Stimulated activated CD8-positive, alpha-beta memory T cell treated with anti-CD3 and anti-CD28 coated beads, Interleukin-2, amount 100 ng/mL, for 1 hour (primary cell): ENCODE measurements at places on chromosomes 5 and 9.
A peak's percentile ranks its signal among the peaks of the same experiment; 100 is the strongest.

DNA sequence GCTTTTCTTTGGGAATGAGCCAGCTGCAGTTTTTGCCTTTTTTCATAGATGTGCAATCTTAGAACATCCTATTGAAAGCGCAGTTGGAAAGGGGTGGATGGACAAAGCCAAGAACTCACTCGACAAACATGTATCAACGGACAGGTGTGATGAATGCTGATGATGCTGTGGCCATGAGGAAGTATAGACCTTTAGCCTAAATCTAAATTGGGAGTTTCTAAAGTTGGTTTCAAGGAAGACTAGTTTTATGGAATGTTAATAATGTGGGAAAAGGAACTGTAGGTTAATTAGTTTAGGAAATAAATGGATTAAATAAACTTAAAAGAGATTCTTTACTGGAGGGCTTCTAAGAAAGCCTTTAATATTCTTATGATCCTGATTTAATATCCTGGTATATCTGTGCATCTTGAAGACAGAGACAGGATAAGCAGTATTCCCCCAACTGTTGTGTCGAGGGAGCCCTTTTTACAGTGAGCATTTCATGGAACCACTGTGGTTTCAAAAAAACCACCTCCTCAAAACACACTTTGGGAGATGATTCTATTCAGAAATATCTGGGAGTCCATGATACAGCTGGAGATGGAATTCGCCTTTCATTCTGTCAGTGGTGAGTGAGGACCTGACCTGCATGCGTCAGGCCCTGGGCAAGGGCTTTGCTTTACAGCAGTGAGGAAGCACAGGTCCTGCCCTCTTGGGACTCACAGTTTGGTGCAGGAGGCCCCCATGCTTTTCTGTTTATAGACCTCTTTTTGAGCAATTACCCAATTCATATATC lies 82.6 kb downstream of the AOPEP start:
- no peak for DNase-seq

DNA sequence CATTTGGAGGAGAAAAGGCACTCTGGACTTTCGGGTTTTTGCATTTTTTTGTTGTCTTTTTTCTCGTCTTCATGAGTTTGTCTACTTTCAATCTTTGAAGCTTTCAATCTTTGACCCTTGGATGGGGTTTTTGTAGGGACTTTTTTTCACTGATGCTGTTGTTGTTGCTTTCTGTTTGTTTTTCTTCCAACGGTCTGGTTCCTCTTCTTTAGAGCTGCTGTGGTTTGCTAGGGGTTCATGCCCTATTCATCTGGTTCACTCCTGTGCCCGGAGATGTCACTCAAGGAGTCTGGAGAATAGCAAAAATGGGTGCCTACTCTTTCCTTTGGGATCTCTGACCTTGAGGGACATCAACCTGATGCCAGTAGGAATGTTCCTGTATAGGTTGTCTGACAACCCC lies 378.6 kb upstream of the TYRP1 start:
- DNase-seq = no peak

- no peak for DNase-seq
These were observed 21.1 kb downstream of the SRFBP1 start for GRCh38 chr5:121982893-121983285.

GRCh38 chr5:164357395-164358033 lies 852.1 kb downstream of the MAT2B start:
- no peak for DNase-seq

DNA sequence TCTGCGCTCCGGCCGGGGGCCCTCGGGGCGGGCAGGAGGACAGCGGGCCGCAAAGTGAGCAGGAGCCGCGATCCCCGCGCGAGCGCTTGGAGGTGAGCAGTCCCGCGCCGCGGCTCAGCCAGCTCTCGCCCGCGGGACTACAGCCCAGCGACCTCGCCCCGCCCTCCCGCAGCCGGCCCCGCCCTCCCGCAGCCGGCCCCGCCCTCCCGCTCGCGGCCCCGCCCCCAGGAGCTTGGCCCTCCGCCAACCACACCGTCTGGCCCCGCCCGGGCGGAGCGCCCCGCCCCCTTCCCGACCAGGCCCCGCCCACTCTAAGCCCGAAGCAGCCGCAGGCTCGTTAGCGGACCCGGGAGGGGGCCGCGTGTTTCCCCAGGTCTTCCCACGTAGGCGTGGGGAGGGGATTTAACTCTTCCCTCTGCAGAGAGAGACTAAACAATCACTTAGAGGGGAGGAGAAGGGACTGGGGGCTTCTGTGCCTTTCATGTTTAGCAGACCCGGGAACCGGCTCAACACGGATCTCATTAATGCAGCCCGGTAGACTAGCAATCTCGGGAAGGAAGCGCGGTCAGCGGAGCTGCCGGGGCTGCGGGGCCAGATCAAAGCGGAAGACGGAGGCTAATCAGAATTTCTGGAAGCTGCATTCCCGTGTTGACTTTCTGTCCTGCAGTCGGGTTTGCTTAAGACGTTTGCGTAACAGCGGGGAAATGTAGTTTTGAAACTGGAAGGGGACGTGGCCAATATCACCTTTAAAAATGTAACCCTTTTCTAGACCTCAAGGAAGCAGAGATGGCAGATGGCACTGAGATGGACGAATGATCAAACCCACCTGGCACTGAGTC lies at the start of gene MYO10:
MYO10 (minus strand) TSS at position 139 of the 839 bp plus-strand sequence. CDS start 480 bp downstream, outside the sequence.
- peak; percentile 14 for DNase-seq

GRCh38 chr5:35785601-35786085 lies 71.0 kb upstream of the IL7R start:
- DNase-seq = no peak

GRCh38 chr5:32144378-32145207 lies 29.5 kb downstream of the GOLPH3 start:
- DNase-seq = no peak

DNA sequence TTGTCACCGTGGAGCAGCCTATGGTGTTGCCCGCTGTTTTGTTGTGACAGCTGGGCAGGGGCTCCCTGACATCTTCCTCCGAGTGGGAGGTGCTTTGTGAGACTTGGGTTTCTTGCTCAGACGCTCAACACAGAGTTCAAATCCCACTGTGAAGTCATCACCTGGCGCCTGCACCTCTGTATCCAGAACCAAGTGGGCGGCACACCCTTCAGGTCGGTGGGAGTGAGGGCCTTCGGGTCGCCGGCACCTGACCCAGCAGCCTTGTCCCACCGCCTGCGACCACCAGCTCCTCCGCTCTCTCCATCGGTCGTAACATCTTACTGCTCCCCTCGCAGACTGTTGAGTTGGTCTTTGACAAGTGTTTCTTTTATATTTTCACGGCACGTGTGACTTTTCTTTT lies 37.6 kb upstream of the EXOC3 start:
- no peak for DNase-seq

DNA sequence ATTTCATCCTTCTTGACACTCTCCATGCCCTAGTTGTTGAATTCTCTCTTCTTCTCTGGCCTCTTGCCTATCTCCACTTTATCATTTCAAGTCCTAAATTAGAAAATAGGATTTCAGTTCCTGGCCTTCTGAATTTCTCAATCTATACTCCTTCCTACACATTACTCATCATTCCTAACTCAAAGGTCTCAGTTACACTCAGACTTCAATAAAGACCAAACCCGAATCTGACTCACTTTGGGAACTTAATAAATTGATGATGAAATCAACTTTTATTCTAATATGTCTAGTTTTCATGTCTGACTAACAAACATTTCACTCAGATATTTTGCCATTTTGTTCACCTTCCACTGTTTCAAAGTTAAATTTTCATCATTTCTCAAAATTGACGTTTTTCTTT lies 113.6 kb upstream of the TSLP start:
- no peak for DNase-seq

DNA sequence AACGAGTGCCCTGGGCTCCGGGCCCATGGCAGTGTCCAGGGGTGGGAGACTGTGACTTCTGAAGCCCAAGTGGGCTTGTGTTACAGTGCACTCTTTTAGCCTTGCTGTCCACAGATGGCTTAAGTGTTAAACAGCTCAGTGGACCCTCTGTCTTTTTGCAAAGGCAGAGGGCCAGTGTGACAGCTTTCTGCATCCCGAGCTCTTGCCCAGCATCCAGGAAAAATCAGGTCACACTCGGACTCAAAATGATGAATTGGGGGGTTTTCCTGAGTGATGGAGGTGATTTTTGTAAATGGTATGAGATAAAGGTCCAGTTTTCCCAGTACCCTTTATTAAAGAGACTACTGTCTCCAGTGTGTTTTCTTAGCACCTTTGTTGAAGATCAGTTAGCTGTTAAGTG lies 321.3 kb upstream of the GRAMD2B start:
- DNase-seq = no peak

DNA sequence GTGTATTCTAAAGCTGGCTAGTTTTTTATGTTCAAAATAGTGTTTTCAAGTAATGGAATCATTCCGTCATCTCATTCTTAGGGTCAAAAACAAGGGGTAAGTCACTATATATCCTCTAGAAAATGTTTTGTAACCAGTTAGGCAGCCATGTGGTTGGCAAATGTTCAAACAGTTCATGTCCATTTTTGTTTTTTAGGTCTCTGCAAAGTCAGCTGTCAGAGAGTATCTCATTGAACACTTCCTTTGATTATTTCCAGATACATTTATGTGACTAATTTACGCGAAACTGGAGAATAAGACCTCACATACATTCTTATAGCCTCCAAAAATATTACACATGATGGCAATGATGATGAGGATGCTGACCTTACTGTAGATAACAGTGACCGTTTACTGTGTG lies 50.4 kb downstream of the TRIO start:
- no peak for DNase-seq

DNA sequence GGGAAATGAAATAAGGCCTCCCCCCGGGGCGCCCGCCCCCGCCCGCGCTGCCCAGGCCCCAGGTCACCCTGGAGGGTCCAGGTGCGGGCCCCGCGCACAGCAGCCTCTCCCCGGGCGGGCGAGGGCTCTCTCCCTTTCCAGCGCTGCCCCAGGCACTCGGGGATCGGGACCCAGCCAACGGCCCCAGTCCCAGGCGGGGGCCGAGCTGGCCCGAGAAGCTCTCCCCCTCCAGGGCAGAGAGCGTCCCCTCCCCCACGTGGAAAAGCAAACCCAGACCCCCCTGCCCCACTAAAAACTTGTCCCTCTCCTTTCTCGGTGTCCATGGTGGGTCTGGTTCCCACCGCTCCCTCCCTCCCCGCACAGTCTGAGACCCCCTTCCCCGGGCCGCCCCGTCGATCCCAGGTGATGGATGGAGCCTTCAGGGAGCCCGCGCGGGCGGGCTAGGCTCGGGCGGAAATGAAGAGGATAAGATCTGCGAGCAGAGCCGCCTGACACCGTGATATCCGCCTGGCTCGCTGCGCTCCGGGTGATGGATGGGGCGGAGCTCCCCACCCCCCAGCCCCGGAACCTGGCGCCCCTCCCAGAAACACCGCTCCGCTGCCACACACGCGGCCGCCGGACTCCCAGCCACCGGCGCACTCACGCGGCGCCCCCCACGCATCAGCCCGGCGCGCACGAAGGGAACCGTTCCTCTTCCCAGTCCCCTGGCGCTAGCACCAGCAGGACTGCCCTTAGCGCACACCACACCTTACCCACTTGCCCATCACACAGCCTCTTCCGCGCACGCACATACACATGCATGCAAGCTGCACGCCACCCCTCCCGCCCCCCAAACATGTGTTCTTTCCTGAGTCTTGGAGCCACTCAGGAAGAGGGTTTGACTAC lies 81.7 kb upstream of the ZBTB43 start:
- peak; percentile 42 for DNase-seq

- no peak for DNase-seq
These were observed 6.3 kb downstream of the TYRP1 start for GRCh38 chr9:12699529-12699928.

DNA sequence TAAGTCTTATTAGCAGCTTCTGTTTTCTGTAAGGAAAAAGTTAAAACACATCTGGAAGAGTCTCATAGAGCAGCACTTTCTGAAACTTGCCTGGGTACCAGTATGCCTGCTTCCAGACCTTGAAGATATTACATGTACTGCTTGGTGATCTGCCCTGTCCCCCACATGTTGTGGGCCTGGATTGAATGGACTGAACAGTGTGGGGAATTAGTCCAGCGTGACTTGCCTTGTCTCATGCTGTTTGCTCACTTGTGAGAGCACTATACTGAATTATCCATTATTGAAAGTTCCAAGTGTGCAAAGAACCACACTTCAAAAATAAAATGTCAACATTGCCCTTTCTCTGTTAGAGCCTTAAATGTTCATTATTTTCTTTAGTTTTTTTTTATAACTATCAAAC lies 8.9 kb downstream of the CTNNA1 start:
- no peak for DNase-seq

DNA sequence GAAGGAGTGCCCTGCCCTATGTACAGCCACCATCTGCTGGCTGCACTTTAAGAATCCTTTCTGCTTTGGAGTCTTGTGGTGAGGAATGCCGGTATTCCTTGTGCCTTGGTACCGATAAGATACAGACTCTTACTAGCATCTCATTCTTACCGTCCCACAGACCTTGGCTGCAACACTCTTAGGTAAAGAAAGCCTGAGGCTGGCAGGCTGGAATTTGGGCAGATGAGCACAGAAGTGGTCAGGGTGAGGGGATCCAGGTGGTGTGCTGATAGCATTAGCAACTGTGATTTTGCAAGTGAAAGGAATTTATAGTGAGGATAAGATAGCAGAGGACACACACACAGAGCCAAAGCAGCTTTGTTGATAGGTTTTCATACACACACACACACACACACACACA lies 198.1 kb downstream of the ENC1 start:
- DNase-seq = no peak

DNA sequence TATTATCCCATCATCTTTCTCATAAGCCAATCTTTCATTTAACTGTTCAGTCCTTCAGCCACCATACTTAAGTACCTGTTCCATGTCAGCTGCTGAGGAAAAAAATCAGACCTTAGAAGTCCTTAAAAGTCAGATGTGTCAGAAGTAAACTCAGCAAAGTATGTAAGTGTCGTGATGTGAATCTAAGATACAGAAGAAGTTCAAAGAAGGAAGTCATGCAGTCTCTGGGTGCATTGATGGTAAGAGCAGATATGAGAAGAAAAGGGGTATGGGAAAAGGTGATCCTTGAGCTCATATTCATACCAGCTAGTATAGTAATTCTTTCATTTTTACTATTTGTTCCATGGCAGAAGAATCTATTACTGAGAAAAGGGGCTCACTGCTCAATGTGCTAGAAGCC lies 259.4 kb upstream of the CD180 start:
- no peak for DNase-seq

GRCh38 chr9:87875060-87875459 lies 7.6 kb upstream of the SPATA31E1 start:
- no peak for DNase-seq

DNA sequence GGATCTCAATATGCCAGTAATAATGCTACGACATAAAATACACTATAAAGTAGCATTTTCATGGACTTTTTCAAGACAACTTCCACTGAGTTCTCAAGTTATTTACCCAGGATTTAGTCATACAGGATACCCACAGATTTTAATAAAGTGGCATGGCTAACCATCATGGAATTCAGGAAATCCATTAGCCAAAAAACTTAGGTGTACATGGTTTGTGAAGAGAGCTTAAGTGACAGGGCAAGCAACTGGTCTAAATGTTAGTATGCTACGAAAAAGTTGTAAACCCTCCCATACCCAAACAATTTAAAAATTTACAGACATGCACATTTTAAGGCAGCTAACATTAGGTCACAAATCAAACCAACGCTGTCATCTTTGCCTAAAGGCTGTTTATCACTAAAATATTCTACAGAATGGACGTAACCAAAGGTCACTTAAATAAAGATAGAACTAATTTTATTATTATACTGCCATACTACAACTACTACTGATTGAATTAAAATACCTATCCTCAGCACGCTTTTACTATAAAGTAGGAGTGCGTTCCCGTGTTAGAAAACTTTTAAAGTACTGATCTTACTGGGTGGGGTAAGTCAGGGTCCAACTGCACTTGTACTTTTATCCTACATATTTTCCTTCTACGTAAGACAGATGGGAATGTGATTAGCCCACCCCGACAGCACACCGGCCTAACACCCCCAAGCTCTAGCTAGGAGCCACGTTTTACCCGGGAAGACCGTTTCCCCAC lies 1.1 kb downstream of the UBTD2 start:
- no peak for DNase-seq
